Astrocyte (in vitro differentiated cells and primary cell): ENCODE measurements at places on chromosomes 7 and 10.
A peak's percentile ranks its signal among the peaks of the same experiment; 100 is the strongest.

DNA sequence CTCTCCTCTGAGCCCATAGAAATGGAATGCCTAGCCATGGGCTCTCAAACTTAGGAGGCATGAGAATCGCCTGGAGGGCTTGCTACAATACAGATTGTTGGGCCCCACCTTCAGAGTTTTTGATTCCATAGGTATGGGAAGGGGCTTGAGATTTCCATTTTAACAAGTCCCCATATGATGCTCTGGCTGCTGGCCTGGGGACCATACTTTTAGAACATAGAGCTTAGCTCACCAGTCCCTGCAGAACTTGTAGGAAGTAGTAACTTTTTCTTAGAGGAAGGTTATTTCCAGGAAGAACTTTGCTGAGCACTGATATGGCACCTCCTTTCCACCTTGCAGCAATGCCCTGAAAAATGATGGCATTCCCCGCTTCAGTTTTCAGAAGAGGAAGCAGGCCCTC lies 177.0 kb upstream of the ZMIZ1 start:
- no peak for DNase-seq

DNA sequence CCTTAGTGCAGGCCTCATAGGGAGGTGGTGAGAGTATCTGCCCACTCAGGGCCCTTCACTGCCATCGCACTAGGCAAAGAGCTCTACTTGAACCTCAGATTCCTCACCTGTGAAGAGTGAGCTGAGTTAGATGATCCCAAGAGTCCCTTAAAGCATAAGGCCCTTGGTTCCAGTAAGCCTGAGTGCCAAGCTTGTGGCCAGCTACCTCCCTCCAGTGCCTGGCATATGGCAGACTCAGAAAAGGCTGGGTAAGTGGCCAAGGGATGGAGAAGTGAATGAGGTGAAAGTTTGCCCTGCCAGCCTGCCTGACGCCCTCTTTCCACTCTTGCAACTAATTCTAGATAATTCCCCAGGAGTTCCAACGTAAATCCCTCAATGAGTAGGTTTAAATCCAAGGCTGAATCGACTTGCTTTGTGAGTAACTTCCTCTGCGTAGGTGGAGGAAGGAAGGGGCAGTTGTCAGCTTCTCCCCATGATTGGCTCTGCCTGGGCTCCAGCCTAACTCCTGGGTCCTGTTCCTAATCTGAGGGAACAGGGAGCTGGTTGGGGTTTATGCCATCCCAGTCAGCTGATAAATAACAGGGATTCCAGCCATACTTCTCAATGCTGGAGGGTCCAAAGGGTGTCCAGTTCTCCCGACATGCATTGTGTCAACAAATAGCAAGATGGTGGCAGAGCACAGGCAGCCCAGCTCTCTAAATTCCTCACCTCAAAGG lies 14.2 kb downstream of the DUSP5 start:
- DNase-seq: peak; percentile 49

DNA sequence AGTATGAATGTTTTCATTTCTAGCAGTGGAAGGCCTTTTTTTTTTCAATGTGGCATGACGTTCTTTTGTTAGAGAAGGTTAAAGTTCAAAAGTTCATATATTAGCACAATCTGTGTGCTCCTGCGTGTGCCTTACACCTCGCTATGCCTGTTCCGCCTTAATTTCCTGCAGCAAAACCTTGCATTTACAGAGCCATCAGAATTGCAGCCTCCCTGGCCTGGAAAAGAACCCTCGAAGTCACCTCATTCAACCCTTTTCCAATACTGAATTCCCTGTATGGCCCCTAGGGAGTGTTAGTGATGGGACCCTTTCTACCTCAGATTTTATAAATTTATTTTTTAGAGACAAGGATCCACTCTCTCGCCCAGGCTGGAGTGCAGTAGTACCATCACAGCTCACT lies 103.5 kb upstream of the ZNF438 start:
- DNase-seq: no peak

GRCh38 chr10:129962872-129963640 lies 1.0 kb downstream of the EBF3 start:
- peak; percentile 11 for DNase-seq

GRCh38 chr7:120837599-120837998 lies 20.3 kb downstream of the TSPAN12 start:
- DNase-seq: no peak

GRCh38 chr7:156001496-156002260 lies 189.4 kb upstream of the SHH start:
- no peak for DNase-seq

DNA sequence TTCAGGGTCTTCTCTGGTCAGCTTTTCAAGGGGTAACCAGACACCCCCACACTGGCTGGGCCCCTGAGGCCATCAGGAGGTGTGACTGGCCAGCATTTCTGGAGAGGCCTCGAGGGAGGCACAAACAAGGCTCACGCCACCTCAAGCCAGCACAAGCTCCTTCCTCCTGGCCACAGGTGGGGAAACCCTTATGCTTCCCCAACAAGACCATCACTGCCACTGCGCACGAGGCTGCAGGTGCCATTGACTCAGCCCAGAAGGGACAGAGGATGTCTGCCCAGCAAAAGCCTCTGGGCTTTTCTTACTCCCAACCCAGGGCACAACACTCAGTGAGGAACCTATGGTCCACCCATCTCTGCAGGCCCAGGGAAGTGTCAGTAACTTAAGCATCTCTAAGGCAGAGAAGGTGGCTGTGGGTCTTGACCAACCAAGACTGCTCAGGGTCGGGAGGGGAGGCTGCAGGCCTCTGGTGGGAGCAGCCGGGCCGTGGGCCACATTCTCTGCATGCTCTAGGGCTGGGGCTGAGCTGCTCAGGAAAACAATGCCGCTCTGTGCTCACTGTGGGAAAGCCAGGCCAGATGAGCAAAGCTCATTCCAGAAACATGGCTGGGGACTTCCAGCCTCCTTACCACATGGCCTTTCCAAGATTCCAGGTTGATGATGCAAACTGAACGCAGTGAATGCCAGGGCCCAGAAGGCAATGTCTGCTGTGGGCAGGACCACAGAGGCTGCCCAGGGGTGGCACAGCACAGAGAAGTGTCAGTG lies 24.2 kb upstream of the RASSF4 start:
- peak; percentile 96 for DNase-seq

DNA sequence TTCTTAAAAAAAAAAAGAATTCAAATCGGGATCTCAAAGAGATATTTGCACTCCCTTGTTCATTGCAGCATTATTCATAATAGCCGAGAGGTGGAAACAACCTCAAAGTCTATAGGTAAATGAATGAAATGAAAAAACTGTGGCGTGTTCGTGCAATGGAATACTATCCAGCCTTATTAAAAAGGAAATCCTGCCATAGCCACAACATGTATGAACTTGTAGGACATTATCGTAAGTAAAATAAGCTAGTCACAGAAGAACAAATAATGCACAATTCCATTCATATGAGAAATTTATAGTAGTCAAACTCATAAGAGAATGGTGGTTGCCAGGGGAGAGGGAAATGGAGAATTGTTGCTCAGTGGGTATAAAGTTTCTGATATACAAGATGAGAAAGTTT lies 37.9 kb downstream of the GRK5 start:
- DNase-seq: no peak

GRCh38 chr10:8462565-8462964 lies 408.1 kb downstream of the GATA3 start:
- DNase-seq: no peak

GRCh38 chr10:59754951-59755350 lies 1.7 kb upstream of the MRLN start:
- peak; percentile 77 for DNase-seq

DNA sequence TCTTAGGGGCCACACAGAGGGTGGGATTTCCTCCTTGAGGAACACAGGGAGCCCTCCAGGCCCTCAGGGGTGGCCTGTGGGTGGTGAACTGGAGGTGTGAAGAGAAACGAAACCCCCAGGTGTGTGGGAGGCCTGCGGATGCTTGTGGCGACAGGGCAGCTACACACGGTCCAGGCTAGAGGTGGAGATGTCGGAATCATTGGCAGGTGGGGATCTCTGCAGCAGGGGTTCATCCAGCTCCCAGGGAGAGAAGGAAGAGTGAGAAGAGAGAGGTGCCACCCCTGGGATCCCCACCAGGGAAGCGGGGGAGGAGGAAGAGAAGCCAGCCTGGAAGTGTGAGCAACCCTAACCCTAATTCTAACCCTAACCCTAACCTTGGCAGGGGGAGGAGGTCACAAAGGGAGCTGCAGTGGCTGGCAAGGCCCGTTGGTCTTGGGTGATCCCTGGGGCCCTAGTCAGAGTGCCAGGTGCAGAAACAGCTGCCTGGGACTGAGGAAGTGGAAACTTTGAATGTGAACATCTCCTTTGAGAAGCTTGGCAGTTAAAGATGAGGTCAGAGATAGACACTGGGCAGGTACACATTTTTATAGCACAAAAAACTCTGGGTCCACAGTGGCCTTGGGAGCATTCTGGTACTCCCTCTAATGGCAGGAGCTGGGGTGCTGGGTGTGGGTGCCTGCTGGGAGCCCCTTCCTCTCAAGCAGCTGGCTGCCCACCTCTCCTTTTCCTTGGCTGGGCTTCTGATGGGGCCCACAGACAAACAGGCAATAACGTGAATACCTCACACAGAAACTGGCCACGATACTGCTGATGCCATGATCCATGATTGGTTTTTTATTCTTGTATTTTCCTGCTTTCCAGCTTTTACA lies 6.8 kb upstream of the AEBP1 start:
- no peak for DNase-seq
